ENCODE measurements at places on chromosomes 3 and 15. TPM values are rescaled to one million over a fixed set of nuclear protein-coding genes. Genes with fewer than 3 reads are reported as not detected.

GRCh38 chr3:190621927-190622326, 108.0 kb downstream of the IL1RAP start:
- no peak for DNase-seq

GRCh38 chr3:126983276-126983652, 349 bp downstream of the PLXNA1 start:
- no peak for DNase-seq

GRCh38 chr15:43463507-43463906, 29.4 kb downstream of the TP53BP1 start:
- no peak for DNase-seq

Gene ADAMTS17
- 1.5 TPM for total RNA-seq

- DNase-seq: no peak
These were observed 13.3 kb upstream of the CHD2 start for GRCh38 chr15:92886815-92887214.

DNA sequence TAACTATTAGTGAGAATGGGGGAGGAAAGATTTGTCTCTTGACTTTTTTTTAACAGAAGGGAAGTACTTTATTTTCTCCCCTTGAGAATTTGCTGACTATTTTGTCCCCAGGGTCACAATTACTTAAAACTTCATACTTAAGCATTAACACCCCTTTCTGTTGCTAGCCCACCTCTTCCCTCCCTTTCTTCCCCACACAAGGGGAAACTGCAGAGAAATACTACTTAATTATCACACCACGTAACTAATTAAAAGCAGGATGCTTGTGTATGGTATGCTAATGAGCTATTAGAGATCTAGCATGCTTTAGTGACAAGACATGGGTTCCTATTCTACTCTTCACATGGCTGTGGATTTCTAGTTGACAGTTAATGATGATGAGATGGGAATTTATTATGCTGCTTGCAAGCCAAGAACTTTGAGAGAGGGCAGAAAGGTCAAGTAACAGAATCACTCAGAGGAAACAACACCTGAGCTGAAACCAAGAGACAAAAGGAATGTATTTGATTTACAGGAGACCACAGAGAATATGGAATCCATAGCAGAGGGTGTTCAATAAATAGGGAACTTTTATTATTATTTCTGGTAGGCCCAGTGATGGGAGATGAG, 179.2 kb downstream of the LSAMP start:
- no peak for DNase-seq

Gene MPI
- total RNA-seq: 106 TPM

Gene GOLGA6L7
- not detected for total RNA-seq

Gene CCDC80
- 14.7 TPM for total RNA-seq

- peak; percentile 91 for DNase-seq
These were observed at the start of gene KIF7 for GRCh38 chr15:89654847-89655805. KIF7 (minus strand) TSS chr15:89655467; CDS start chr15:89652930, 2,537 bp downstream.

- DNase-seq: no peak
These were observed 14.4 kb downstream of the CNOT10 start for GRCh38 chr3:32699429-32699828.

Gene ZIC4
- total RNA-seq: 0.25 TPM
